ENCODE measurements at places on chromosomes 16 and 17. TPM values are rescaled to one million over a fixed set of nuclear protein-coding genes. Genes with fewer than 3 reads are reported as not detected.

DNA sequence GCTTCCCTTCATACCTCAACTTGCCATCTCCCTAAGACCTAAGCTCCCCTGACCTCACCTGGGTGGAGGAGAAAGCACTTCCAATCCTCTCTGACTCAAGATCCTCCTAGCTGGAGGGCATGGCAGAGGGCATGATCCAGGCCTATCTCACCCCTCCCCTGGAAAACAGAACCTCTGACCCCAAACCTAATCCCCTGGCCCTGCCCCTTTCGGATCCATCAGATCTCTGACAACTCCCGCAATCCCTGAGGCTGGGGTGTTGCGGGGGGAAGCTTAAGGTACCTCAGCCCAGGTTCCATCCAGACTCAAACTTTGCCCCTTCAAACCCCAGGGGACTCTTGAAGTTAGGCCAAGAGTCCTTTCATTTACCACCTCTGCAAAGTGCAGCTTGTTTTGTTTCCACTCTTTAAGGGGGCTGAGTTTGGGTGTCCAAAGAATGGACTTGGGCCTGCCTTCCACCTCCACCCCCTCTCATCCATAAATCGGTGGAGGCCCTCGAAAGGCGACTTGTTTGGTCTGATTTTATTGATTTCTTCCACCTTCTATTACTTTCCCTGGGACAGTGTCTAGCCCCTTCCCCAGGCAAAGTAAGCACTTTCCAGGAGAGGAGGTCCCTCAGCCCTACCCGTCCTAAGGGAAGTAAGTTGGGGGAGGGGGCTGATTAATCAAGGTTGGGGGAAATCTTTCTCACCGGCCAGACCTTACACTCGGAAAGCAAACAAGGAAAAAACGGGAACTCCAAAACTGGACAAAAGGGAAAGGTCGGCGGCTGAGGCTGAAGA, 2.6 kb downstream of the EPOP start:
- H3K27me3 ChIP-seq = peaks cover 72% of the 10 kb centered on the region
- peaks cover 20% of the 10 kb centered on the region for H3K4me1 ChIP-seq
- H3K36me3 ChIP-seq = no peaks in the 10 kb centered on the region
- H3K4me3 ChIP-seq = peak overlapping the region; percentile 85

GRCh38 chr17:74309902-74310301, 16.1 kb upstream of the KIF19 start:
- no peaks in the 10 kb centered on the region for H3K27me3 ChIP-seq
- no peak for DNase-seq
- H3K27ac ChIP-seq = no peak overlapping the region

- no peak overlapping the region for H3K27ac ChIP-seq
- H3K4me3 ChIP-seq = peak overlapping the region; percentile 22
- DNase-seq = no peak
- no peaks in the 10 kb centered on the region for H3K36me3 ChIP-seq
- H3K4me1 ChIP-seq = peaks cover 21% of the 10 kb centered on the region
Observed at GRCh38 chr17:38654411-38655398, 20.1 kb downstream of the EPOP start.

DNA sequence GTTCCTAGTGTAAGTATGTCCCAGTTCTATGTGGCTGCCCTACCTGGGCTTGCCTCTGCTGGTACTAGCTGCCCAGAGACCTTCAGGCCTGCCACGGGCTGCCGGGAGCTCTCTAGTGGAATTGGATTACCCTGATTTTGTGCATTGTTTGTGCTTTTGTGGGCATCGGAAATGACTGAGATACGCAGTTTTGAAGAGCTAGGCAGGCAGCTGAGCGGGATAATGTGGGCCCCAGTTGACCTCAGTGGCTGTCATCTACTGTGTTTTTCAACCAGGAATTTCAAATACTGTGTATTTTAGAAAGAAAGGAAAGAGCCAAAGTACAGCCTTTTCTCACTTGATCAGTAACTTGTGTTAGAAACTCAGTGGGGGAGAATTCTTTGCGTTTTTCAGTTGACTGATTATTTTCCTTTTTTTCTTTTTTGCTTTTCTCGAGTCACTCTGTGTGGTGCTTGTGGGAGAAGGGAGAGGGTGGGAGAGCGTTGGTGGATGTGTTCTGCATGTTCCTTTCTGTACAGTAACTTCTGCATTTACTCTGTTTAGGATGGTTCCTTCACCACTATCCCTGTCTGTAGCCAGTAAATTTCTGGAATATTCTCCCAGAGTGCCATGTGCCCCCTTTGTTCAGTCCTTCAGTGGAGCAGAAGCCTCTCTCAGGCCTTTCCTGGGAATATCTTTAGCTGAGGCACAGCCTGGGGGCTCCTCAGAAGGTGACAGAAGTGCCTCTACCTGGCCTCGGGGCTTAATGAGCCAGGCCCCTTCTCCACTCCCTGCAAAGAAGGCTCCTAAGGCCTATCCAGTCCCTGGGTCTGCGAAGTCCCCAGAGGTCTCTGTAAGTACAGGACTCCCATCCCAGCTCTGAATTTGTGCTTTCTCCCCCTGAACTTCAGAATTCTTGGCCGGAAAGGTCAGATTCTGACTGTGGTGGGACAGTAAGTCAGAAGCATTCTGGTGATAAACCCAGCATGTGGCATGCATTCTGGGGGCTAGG, 15.0 kb upstream of the SLC12A3 start:
- peaks cover 4% of the 10 kb centered on the region for H3K36me3 ChIP-seq
- H3K4me1 ChIP-seq = peaks cover 55% of the 10 kb centered on the region
- no peaks in the 10 kb centered on the region for H3K27me3 ChIP-seq
- no peak for DNase-seq
- peak overlapping the region; percentile 33 for H3K27ac ChIP-seq

GRCh38 chr16:79317521-79317920, 283.0 kb downstream of the MAF start:
- H3K4me1 ChIP-seq = peaks cover 3% of the 10 kb centered on the region
- H3K4me3 ChIP-seq = no peak overlapping the region
- no peak for DNase-seq
- H3K36me3 ChIP-seq = no peaks in the 10 kb centered on the region
- H3K27ac ChIP-seq = no peak overlapping the region
- peaks cover 35% of the 10 kb centered on the region for H3K27me3 ChIP-seq

GRCh38 chr17:41367426-41368075, 2.1 kb downstream of the KRT33B start:
- H3K27ac ChIP-seq = no peak overlapping the region
- no peak overlapping the region for H3K4me3 ChIP-seq
- peaks cover 3% of the 10 kb centered on the region for H3K27me3 ChIP-seq

- DNase-seq = no peak
- H3K27me3 ChIP-seq = peaks cover 20% of the 10 kb centered on the region
- H3K4me3 ChIP-seq = no peak overlapping the region
- peaks cover 10% of the 10 kb centered on the region for H3K4me1 ChIP-seq
Observed at GRCh38 chr17:48351911-48352332, 78.1 kb downstream of the SKAP1 start.

DNA sequence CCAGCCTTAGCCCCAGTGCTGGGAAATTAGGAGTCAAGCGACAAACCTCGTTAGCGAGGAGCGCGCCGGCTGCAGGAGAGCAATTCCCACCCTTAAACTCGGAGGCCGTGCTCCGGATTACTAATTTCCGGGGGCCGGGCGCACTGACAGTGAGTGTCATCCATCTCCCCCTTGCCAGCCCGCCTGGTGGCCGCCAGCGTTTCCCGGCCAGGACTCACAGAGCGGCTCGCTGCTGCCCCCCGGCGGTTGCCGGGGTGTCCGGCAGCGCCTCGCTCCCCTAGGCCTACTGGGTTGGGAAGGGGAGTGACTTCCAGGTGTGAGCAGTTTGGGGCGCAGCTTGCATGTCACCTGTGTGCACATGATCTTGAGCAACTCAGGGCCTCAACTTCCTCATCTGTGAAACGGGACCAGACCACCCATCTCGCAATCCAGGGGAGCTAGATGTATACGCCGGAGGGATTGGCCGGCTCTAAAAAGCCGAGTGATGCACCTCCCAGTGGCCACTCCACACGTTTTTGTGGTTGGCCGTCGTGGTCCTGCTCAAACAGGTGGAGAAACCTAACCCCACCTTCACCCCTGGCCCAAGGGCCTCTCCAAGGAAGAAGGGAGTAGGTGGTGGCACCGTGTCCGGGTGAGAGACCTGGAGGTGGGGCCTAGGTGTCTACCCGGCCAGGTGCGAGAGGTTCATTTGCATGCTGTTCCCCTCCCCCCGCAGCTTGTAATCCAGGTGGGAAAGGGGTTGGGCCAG, 2.5 kb upstream of the GSE1 start:
- H3K4me3 ChIP-seq = peak overlapping the region; percentile 87
- DNase-seq = peak; percentile 92
- peaks cover 31% of the 10 kb centered on the region for H3K4me1 ChIP-seq
- no peaks in the 10 kb centered on the region for H3K36me3 ChIP-seq
- peak overlapping the region; percentile 92 for H3K27ac ChIP-seq

DNA sequence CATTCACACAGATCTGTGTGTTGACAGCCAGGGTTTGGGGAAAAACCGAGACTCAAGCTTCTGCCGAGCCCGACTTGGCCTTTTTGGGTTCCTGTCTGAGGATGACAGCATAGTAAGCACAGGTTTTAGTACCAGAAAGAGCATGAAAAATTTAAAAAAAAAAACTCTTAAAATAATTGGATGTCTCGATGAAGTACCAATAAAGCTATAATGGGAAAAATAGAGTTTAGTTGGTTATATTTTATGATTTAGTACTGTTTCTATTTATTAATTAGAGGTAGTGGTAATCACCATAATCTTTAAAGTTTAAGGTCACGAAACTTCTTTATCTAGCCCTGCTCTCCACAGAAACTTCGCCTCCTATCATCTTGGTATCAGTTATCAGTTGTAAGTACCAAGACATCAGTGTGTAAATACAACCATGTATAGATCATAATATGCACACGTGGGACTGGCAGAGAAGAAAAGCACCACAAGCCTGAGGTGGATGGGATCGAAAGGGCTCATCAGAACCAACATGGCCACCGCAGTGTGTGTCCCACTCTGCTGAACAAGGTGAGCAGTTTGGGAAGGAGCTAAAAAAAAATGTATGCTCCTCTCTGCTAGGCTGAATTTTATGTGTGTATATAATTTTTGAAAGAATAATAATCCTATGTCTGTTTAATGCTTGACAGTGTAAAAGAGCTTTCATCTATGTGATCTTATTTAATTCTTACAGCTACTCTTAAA, 14.4 kb upstream of the EEF2K start:
- DNase-seq = no peak
- H3K4me3 ChIP-seq = peak overlapping the region; percentile 98
- H3K4me1 ChIP-seq = peaks cover 34% of the 10 kb centered on the region
- H3K27ac ChIP-seq = peak overlapping the region; percentile 99
- peaks cover 12% of the 10 kb centered on the region for H3K27me3 ChIP-seq

- H3K27me3 ChIP-seq = no peaks in the 10 kb centered on the region
- peak overlapping the region; percentile 95 for H3K27ac ChIP-seq
- H3K4me1 ChIP-seq = peaks cover 17% of the 10 kb centered on the region
- no peak for DNase-seq
Observed at GRCh38 chr16:68310437-68310773, 341 bp downstream of the SLC7A6OS start.

DNA sequence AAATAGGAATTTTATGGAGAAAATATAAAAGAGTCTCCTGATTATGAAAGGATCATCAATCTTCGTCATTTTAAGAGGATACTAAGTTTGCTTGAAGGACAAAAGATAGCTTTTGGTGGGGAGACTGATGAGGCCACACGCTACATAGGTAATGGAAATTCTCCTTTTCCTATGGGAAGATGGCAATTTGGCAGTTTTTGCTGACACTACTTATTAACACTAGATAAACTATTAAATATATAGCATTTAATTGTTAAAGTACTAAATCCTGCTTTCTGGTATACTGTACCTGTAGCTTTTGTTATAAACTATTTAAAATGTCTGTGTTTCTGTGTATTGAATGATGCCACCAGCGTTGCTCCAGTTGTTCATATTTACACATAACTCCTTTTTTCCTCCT, 12.6 kb downstream of the ALDH3A2 start:
- no peaks in the 10 kb centered on the region for H3K27me3 ChIP-seq
- H3K4me1 ChIP-seq = peaks cover 9% of the 10 kb centered on the region
- H3K27ac ChIP-seq = no peak overlapping the region
- H3K36me3 ChIP-seq = peaks cover 48% of the 10 kb centered on the region
- no peak overlapping the region for H3K4me3 ChIP-seq

GRCh38 chr17:29769225-29769624, 146.5 kb upstream of the CORO6 start:
- no peak for DNase-seq
- no peaks in the 10 kb centered on the region for H3K27me3 ChIP-seq
- peaks cover 21% of the 10 kb centered on the region for H3K4me1 ChIP-seq
- no peak overlapping the region for H3K4me3 ChIP-seq
- H3K36me3 ChIP-seq = no peaks in the 10 kb centered on the region

- DNase-seq = no peak
- H3K27me3 ChIP-seq = no peaks in the 10 kb centered on the region
- H3K27ac ChIP-seq = no peak overlapping the region
- peak overlapping the region; percentile 42 for H3K4me3 ChIP-seq
Observed at GRCh38 chr16:17416461-17417311, 54.1 kb downstream of the XYLT1 start.

DNA sequence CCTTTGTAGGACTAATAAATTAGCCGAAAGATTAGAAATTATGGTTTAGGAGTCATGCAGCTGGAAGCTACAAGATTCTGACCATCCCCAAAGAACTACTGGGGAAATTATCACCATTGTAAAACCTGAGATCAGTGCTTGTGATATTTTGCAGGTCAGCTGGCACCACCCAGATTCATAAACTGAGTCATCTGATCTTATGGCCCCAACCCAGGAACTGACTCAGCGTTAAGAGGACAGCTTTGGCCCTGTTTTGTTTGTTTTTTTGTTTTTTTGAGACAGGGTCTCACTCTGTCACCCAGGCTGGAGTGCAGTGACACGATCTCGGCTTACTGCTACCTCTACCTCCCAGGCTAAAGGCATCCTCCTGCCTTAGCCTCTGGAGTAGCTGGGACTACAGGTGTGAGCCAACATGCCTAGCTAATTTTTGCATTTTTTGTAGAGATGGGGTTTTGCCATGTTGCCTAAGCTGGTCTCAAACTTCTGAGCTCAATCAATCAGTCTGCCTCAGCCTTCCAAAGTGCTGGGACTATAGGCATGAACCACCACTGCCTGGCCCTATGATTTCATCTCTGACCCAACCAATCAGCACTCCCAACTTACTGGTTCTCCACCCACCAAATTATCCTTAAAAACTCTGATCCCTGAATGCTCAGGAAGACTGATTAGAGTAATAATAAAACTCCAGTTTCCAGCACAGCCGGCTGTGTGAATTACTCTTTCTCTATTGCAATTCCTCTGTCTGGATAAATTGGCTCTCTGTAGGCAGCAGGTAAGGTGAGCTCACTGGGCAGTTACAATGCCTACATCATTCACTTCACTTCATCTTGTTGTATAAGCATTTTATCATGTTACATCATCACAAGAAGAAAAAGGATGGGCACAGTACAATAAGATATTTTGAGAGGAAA, 79.4 kb upstream of the KSR1 start:
- no peak overlapping the region for H3K4me3 ChIP-seq
- peaks cover 9% of the 10 kb centered on the region for H3K4me1 ChIP-seq
- H3K36me3 ChIP-seq = no peaks in the 10 kb centered on the region
- no peak for DNase-seq
- no peaks in the 10 kb centered on the region for H3K27me3 ChIP-seq
- H3K27ac ChIP-seq = no peak overlapping the region

Gene KRTAP4-6
- not detected for total RNA-seq

Gene HES7
- total RNA-seq = not detected

Gene OR1F1
- not detected for total RNA-seq

Gene MLLT6
- 122 TPM for total RNA-seq
